ENCODE measurements at places on chromosomes 12 and 14.

DNA sequence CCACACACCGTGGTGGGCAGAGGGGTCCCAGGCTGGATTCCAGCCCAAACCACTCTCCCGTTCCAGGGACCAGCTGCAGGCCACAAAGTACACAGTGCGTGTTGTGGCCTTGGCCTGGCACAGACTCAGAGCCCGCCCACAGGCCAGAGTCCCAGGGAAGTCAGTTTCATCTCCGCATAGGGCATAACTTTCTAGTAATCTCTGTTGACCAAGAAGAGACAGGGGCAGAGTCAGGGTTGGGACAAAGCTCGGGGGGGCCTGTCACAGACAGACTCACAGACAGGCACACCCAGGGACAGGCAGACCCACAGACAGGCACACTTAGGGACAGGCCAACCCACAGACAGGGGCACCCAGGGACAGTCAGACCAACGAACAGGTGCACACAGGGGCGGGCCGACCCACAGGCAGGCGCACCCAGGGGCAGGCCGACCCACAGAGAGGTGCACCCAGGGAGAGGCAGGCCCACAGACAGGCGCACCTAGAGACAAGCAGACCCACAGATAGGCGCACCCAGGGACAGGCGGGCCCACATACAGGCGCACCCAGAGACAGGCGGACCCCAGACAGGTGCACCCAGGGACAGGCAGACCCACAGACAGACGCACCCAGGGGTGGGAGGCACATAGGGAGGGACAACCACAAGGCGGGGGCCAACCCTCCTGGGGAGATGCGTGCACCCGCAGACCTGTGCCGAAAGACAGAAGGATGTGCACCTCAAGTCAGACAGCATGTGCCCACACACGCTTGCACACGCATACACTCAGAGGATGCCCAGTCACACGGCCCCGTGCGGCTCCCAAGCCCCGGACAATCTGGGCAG is 323.3 kb upstream of the RTL1 start:
- DNase-seq: no peak

DNA sequence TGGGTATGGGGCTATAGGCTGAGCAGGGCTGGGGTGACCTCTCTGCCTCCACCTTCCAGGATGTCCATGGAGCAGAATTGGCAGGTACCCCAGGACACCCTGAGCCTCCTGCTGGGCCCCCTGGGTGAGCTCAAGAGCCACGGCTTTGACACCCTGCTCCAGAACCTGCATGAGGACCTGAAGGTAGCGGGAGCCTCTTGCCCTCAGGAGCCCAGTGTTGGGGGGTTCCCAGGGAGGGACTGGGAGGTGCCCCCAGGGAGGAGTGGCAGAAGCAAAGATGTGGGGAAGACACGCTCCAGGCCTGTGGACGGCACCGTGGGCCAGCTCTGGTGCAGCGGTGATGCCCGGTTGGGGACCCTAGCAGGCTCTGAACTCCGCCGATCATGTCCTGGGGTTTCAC is 8.3 kb downstream of the TNFAIP2 start:
- no peak for DNase-seq

DNA sequence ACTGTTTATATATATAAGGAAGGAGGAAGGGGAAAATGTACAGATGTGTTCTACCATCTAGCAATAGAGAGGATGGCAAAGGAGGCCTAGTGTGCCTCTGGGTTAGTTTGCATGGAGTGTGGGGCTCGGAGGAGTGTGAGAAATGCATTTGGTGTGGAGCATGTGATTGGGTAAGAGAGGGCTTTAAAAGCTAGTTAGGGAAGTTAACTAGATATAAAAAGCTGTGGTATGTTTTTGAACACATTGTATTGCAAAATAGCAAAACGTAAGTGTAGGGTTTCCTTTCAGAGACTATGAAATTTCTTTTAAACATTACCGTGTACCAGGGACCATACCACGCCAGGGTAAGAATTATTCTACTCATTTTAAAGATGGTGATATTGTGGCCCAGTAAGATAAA is 53.3 kb upstream of the STXBP6 start:
- no peak for DNase-seq

DNA sequence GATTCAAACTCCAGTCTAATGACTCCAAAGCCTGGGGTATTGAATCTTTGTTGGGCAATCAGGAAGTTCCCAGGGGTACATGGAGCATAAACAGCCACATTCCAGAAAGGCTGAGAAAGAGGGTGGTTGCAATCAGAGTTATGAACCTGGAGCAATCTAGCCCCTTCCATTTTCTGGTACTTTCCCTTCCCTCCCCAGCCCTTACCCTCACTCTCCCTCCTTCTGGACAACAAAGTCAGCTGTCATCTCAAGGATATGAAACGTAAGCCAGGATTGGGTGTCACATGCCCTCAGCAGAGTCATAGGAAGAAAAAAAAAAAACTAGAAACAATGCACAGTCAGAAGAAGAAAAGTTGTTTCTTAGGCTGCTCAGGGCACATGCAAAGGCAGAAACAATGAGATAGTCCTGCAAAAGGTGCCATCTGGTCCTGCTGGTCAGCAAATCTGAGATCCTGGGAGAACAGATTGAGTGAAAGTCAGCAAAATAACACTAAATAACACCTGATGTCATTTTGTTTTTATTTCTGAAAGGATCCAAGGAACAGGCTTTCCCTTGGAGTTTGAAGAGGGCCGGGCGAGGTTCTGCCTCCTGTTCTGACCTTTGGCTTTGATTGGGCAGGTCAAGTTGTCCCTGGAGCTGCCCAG is 27.1 kb downstream of the TMEM229B start:
- no peak for DNase-seq

GRCh38 chr14:101223127-101223526 is 319.6 kb upstream of the RTL1 start:
- DNase-seq: no peak

GRCh38 chr12:120472521-120472920 is 3.0 kb upstream of the SRSF9 start:
- no peak for DNase-seq

DNA sequence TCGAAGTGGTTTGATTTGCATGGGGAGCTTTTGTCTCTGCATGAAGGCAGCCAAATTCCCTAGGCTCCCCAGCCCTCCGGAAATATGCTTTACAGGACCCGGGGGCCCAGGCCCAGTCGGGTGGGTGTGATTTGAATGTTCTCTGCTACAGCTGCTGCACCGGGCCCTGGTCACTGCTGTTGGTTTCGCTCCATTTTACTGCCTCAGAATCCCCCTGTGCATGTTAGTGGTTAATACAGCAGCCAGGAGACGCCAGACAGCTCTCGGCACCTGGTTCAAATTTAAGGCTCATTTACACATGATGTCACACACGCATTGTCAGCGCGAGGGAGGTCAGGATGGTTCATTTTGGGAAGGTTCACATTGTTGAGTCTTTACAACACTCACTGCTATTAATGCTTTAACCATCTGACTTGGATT is 99.6 kb downstream of the SLC38A6 start:
- DNase-seq: no peak

DNA sequence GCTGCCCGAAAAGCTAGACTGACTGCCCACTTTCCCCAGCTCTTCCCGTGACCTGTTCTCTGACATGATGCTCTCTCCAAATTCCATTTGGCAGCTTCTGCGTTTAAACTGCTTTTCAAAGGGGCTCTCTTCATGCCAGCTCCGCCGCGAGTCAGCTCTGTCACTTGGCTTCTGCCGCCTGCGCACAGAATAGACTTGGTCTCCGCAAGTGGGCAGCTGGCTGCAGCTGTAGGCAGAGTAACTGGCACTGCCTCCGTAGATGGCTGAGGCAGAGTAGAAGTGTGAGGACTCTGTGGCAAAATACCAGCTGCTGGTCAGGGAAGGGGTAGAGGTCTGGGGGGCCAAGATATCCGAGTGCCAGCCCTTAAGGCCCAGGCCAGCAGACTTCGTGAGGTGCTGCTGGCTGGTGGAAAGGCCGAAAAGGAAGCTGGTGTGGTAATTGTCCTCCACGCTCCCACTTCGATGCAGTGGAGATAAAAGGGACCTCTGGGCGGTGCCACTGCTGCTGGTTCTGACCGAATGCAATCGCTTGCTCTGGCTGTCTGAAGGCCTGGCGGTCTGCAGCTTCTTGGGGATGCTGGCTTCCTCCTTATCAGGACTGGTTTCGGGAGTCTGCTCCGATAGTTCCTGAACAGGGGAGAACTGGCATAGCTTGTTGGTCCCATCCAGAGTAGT is 85.7 kb downstream of the DUSP16 start:
- DNase-seq: no peak

DNA sequence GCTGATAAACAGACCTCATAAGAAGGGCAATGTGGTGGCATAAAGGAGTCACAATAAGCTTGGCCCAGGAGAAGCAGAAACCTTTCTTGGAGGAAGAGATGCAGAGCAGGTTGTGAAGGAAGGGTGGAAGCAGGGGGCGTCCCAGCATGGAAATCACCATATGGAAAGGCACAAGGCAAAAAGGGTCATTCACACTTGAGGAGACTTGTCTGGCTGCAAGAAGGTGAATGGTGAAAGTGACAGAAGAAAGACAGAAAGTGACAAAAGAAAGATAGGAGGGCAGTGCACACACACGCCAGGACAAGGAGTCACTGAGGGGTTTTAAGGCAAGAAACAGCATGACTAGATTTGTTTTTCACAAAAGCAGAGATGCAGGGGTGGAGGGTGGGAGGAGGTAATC is 38.3 kb downstream of the GALNT4 start:
- DNase-seq: no peak

DNA sequence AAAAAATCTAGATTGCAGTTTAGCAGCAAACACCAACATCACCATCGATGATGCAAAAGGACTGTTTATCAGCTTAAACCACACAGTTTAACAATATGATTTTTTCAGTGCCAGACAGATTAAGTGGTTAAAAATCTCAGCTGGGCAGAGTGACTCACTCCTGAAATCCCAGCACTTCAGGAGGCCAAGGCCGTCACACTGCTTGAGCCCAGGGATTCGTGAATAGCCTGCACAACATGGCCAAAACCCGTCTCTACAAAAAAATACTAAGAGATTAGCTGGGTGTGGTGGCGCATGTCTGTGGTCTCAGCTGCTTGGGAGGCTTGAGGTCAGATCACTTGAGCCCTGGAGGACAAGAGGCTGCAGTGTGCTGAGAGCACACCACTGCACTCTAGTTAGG is 8.9 kb downstream of the RSRC2 start:
- DNase-seq: no peak

GRCh38 chr14:93027810-93028723 is 87.7 kb downstream of the ITPK1 start:
- DNase-seq: no peak

- DNase-seq: no peak
Measured at GRCh38 chr14:22420598-22421186, 168.3 kb downstream of the DAD1 start.
